ENCODE measurements at places on chromosomes 3 and 15.

- DNase-seq, result peak; percentile 19
These were observed 9.2 kb upstream of the SLC6A1 start for GRCh38 chr3:10983219-10983916.

- no peak for DNase-seq
These were observed 14.5 kb downstream of the LAMP3 start for GRCh38 chr3:183148056-183148455.

DNA sequence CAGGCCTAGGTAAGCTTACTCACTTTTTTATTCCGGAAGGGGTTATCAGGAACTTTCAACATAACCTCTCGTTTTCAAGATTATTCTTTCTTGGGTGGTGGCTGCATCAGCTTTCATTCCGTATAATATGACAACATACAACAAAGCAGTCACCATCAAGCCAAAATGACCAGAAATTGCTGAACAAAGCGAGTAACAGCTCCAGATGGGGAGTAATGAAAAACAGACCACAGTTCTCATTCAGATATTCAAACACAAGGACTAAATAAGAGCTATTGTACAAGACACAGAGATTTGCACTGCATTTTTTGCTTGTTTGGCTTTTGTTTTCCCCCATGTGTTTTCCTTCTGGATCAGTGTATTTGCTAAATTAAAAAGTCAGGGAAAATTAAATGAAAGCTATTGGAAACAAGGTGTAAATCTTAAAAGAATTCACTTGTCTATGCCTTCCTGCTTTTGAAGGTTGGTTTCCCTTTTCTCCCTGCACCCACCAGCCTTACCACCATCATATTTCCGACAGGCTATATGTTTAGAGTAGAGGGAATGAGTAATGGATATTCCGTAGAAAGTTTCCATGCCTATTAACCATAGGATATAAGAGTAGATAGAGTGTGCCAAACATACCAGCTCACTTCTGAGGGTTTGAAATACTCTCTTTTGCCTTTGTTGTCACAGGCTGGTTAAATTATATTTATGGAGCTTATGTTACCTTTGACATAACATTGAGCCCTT lies 213.6 kb downstream of the RBMS3 start:
- DNase-seq, result no peak

DNA sequence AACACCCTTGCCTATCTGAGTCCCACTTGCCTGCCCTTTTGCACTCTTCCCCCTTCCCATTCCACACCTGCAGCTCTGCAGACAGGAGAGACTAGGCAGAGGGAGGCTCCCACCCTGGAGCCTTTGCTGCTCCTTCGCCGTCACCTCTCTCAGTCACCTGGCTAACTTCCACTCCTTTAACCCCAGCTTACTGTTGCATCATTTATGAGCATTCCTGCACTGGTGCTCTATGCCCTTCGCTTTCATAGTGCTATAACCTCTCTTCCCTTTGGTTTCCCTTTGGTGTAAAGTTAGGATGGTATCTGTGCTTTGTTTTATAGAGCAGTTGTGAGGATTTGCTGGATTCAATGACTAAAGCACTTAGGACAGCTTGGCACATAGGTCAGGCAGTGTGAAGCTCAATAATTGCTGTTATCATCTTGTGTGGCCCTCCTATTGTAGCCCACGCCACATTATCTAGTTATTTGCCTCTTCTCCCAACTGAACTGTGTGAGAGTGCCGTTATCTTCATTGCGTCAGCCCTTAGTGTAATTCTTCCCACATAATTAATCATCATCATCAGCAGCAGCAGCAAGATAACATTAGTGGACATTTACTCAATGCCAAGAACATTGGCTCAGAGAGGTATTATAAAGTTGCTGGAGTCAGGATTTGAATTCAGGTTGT lies 253.9 kb downstream of the CACNA2D3 start:
- no peak for DNase-seq

DNA sequence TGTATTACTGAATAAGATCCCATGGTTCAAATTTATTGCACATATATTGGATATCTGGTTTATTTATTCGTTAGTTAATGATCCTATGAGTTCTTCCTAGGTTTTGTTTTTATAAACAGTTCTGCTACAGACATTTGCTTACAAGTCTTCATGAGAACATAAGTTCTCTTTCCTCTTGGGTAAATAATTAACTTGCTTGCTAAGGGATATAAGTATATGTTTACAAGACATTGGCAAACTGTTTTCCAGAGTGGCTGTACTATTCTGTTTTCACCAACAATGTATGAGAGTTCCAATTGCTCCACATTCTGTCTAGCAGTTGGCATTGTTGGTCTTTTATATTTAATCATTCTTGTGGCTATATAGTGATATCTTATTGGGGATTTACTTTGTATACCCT lies 341.8 kb upstream of the GBE1 start:
- DNase-seq, result no peak

DNA sequence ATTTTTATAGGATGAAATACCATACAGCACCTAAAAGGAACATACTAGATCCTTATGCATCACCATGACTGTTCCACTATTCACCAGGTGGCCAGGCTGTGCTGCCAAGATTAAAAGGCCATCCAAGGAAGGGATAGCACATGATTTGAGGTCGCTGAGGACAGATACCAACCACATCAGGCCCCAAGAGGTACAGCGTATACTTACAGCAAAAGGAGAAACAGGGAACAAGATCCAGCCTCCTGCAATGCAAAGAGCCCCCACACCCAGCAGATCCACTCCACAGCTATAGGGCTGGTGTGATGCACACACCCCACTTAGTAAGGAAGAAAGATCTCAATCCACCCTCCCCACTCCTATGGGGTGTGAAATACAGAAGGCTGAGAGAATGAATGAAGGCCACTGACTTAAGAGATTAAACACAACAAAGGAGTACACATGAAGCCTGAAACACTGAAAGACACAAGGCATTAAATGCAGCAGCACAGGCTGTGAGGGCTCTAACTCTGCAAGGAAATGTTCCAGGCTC lies 32.0 kb upstream of the ZNF445 start:
- peak; percentile 12 for DNase-seq

- DNase-seq, result no peak
These were observed 18.3 kb upstream of the CD200 start for GRCh38 chr3:112314649-112315048.
